ENCODE measurements at places on chromosomes 6 and 20.

DNA sequence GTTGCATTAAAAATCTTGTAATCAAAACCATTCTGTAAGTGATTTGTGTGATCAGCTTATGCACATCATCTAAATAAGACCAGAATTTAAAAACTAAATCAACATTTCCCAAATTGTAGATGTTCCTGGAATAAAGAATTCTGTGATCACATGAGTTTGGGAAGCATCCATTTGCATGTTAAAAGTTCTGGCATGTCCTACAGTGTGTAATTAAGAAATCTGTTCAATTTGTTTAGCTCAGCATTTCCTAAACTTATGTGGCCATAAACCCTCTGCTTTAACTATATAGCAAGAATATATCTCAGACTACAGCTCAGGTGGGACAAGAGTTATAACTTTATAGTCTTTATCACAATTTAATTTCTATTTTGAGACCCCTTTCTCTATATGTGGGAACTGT, 399.1 kb downstream of the LAMA2 start:
- no peak for DNase-seq

- DNase-seq = no peak
These were observed 111.9 kb upstream of the HTR1E start for GRCh38 chr6:86825436-86825835.

DNA sequence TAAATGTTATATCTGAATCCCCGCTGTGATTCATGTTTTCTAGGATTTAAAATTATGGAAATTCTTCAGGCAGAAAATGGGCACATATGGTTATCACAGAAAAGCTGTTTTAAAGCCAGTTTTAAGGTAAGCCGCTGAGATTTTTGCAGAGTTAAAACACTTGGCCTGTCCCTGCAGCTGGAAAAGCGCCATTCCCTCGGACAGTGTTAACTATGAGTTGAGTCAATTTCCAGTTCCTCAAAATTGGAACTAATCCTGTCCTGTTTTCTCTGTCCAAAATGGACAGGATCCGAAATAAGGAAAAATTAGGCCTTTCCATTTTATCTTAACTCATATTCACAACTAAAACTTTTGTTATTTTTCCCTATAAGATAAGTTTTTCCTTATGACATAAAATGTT, 225.2 kb downstream of the SAMD5 start:
- no peak for DNase-seq

DNA sequence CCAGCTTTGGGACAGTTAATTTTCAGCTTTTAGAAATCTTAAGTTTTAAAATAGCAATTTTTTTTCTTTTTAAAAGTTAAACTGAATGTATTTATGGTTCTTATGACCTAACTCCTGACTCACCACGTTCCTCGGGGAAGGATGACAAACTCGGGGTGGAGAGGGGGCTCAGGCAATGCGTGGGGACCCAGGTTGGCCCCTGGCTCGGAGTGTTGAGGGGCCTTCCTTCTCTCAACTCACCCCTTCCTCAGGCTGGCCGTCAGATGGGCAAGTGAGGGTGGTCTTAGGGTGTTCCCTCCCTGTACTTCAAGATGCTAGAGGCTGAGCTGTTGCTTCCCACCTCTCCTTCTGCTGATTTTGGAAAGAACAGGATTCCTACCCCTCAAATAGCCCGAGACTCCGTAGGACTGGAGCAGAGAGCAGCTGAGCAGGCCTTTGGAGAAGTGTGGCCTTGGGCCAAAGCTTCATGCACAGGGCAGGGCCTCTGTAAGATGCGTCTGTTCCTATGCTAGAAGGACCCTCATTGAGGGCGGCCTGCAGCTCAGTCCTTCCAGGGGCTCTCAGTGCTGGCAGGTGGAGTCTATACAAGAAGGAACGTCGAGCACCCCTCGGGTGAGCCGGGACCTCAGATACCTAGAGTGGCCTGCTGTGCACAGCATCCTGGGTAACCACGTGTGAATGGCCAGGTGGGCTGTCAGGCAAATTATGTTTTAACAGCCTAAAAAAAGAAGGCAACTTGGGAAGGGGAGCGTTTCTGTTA, 79.3 kb downstream of the TCP11 start:
- no peak for DNase-seq

- no peak for DNase-seq
These were observed at the start of gene TRIM15 for GRCh38 chr6:30163090-30163917. Gene TRIM15, plus strand, starts transcription at chr6:30163546. Its CDS starts 139 bp downstream, at chr6:30163685.

- DNase-seq = no peak
These were observed 207.4 kb upstream of the ZNF217 start for GRCh38 chr20:53800883-53801604.

GRCh38 chr6:117615750-117616390, 13.6 kb upstream of the GOPC start:
- DNase-seq = no peak

GRCh38 chr20:17452441-17452840, 78.7 kb downstream of the BFSP1 start:
- no peak for DNase-seq

Measured in activated CD8-positive, alpha-beta memory T cell treated with anti-CD3 and anti-CD28 coated beads for 1 hour (primary cell).